SW 1271 (cell line): ENCODE measurements at places on chromosomes 5 and 9.

- DNase-seq = no peak
Observed at GRCh38 chr5:54624805-54625568, 107.4 kb downstream of the SNX18 start.

DNA sequence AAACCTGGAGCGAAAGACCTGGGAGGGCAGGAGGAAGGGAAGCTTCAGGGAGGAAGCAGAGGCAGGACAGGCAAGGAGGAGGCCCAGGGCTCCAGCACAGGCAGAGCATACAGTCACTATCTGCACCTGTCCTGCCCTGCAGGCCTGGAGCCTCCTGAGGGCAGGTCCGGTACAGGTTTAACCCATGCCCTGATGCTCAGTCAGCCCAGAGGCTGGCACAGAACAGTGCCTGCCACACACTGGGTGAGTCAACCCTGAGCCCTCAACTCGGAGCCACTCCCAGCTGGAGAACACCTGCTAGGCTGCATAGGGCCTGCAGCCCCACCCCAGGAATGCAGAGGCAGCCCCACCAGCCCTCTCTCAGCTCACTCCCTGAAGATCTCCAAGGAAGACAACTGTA lies 161.5 kb upstream of the PHYKPL start:
- DNase-seq = no peak

DNA sequence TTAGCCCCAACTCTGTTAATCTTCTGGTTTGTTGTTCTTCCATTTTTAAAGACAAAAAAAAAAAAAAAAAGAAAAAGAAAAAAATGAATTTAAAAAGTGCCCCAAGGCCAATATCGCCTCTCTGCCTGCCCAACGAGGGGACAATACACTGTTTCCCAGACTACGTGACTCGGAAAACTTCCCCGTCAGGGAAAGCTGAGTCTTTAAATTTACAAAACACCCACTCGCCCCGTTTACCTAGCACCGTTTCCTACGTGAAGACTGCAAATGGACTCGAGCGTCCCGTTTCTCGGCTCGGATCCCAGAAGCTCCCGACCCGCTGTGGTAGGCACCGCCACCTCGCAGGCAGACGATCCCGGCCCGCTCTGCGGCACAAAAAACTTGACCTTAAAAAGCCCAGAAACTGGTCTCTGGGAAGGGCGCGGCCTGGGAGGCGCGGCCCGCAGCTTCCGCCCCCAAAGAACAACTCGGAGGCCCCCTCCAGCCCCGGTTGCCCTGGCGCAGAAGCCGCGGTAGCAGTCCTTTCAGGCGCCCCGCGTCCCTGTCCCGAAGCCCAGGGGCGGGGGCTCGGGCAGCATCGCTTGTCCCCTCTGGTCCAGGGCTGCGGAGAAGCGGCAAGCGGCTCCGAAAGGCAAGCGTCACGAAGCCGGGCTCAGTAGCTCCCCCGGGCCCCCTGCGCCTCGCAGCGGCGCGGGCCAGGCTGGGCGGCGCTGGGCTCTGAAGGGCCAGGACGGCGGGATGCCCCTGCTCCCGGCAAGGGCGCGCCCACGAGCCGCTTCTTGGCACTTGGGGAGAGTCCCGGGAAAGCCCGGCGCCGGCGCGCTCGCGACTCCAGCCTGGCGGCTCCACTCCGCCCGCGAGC lies at the start of gene GCNT4:
TSS of gene GCNT4 (minus strand) at position 367 of the 862 bp plus-strand sequence. CDS start 22,521 bp downstream, outside the sequence.
- peak; percentile 12 for DNase-seq

GRCh38 chr9:122333169-122333808 lies 37.5 kb upstream of the PTGS1 start:
- no peak for DNase-seq

GRCh38 chr5:39876146-39876545 lies 451.4 kb upstream of the DAB2 start:
- no peak for DNase-seq

DNA sequence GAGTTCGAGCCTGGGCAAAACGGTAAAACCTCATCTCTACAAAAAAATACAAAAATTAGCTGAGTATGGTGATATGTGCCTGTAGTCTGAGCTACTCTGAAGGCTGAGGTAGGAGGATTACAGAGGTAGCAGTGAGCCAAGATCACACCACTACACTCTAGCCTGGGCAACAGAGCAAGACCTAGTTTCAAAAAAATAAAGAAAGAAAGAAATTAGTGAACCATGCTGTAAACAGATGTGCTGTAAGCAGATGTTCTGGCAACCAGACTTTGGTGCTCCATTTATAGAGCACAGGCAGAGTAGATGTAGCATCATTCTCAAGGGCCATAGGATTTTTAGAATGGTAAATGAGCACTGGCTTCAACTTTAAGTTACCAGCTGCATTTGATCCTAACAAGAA lies 115.4 kb downstream of the ST8SIA4 start:
- no peak for DNase-seq

GRCh38 chr5:158751961-158752655 lies 347.6 kb downstream of the EBF1 start:
- no peak for DNase-seq

DNA sequence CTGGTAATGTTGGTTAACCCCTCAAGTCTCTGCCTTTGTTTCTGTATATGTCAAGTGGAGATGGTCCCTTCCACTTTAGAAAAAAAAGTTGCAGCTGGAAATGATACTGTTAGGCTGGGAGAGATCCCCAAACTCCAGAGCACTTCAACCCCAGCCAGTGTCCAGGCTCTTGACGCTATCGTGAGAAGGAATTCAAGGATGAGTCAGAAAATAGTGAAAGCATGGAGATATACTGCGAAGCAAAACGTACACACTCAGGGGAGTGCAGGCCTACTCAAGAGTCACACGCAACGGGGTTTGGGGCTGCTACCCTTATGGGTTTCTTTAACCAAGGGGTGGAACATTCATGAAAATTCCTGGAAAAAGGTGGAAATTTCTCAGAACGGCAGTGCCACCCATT lies 24.9 kb downstream of the KCNV2 start:
- no peak for DNase-seq

DNA sequence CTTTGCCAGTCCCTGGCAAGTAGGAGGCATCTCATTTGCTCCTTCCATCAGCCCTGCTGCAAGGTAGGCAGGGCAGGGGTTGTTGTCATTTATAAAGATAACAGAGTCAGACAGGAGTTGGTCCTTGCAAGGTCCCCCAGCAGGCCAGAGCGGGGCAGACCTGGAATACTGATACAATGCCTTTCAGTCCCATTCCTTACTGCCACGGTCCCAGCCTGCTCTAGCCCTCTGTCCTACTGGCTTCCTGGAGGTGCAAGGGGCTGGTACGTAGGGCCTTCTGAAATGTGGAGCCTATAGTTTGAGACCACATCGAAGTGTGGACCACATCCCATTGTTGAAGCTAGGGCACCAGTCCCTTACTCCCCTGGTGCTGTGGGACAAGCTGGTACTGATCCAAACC lies 42.8 kb upstream of the PITX1 start:
- DNase-seq = no peak

- DNase-seq = no peak
Observed at GRCh38 chr9:113675475-113675941, 200.6 kb upstream of the ZNF618 start.

DNA sequence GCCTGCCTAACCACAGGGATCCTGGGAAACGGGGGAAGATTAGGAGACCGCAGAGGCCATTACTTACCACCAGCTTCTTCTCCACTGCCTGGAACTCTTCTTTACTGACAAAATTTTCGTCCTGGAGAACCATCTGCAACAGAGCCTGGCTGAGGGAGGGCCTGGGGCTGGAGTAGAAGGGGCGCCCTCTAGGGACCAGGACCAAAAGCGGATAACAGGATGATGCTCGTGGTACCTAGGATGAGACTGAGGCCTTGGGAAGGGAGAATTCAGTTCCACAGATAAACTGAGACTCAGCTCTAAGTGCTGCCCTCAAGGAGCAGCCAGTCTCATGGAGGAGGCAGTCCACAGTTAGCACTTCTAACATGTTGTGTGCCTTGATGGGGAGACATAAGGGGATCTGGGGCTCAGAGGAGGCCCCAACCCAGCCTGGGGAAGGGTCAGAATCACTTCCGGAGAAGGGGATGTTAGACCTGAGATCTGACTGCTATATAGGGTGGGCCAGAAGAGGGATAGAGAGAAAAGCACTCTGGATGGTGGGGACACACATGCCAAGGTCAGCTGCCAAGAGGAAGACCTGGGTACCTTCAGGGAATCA lies 1.2 kb downstream of the SPATA24 start:
- no peak for DNase-seq

DNA sequence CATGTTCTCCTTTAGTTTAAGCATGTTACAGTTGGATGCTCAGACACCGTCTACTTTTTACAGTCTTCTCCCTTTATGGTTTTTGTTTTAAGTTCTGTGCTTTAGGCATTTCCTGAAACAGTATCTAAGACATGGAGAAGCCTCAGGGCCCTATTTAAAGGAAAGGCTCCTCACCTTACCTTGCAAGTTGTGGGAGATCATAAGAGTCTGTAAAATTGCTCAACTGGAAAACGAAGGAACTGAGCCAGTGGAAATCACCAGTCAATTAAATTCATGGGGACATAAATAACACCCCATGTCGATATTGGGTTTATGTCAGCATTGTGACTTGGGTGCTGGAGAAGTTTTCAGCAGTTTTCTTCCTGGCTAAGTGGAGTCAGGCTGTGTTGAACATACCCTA lies 239.2 kb downstream of the KIF4B start:
- DNase-seq = no peak

- no peak for DNase-seq
Observed at GRCh38 chr9:7228726-7229125, 471.0 kb downstream of the KDM4C start.

DNA sequence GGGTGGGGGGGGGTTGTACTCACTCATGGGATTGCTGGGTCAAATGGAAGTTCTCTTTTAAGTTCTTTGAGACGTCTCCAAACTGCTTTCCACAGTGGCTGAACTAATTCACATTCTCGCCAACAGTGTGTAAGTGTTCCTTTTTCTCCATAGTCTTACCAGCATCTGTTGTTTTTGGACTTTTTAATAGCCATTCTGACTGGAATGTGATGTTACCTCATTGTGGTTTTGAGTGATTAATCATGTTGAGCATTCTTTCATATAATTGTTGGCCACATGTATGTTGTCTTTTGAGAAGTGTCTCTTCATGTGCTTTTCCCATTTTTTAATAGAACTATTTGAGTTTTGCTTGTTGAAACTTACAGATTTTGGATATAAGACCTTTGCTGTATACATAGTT lies 94.9 kb upstream of the PLPPR1 start:
- no peak for DNase-seq

GRCh38 chr9:34490360-34490759 lies 31.8 kb downstream of the DNAI1 start:
- DNase-seq = no peak

DNA sequence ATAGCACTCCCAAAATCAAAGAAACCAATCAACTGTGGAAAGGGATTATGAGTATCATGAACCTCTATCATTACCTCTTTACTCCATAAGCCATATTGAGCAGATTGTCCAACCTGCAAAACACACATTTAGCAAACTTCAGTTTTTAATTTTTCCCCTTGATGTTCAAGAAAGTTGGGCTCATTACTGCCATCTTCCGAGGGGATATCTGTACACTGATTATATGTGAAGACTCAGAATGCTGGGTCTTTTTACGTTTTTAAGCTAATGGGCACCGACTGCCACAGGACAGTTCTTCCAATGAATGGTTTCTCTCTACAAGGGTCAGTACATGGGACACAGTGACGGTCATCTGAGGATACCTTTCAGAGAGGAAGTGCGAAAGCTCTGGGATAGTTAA lies 132.7 kb downstream of the ELAVL2 start:
- no peak for DNase-seq

DNA sequence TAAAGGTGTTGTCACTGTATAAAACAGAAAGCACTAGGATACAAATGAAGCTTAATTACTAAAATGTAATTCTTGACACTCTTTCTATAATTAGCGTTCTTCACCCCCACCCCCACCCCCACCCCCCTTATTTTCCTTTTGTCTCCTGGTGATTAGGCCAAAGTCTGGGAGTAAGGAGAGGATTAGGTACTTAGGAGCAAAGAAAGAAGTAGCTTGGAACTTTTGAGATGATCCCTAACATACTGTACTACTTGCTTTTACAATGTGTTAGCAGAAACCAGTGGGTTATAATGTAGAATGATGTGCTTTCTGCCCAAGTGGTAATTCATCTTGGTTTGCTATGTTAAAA lies 43.8 kb downstream of the NDFIP1 start:
- no peak for DNase-seq

- DNase-seq = no peak
Observed at GRCh38 chr5:106854922-106855321, 815.8 kb downstream of the EFNA5 start.

DNA sequence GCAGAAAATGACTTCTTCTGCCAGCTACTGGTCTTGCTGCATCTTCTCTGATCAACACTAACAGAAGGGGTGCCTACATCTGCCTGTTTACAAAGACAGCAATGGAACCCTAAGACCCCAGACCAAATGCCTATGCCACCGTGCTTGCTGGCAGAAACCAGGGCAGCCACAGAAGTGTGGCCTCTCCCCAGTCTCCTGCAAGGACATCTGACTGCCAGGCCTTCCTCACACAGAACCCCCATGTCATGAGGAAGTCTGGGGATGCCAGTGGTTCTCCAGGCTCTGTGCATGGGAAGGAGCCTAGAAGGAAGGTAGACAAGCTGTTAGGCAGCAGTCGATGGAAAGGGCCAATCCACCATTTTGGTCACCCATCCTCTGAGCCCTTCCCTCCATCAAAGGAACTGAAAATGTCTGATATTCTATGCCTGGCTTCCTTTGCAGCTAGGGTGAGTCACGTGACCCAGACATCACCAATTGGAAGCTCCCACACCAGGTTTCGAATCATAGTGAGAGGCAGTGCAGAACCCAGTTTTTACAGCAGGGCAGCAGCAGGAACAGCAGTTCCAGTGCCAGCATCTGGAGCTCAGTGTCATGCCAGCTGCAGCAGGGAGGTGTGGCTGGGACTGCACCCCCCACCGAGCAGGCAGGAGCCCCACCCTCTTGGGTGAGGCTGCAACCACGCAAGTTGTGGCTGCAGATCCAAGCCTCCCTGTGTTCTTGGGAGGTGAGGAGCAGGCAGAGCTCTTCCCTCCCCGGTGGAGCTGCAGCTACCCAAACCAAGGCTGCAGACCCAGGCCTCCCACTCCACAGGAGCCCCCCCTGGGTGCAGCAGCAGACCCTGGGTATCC lies 123.4 kb downstream of the OLFM1 start:
- no peak for DNase-seq

DNA sequence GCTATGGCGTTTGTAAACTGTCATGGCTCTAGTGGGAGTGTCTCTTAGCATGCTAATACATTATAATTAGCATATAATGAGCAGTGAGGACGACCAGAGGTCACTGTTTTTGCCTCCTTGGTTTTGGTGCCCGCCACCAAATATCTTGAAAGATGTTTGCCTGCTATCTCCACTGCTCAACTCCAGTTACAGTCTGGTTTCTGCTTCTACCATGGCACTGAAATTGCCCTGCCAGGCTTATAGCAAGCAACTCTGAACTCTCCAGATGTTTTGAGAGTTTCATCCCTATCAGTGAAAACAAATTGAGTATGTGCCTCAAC lies 122.1 kb upstream of the SPRY4 start:
- DNase-seq = no peak

DNA sequence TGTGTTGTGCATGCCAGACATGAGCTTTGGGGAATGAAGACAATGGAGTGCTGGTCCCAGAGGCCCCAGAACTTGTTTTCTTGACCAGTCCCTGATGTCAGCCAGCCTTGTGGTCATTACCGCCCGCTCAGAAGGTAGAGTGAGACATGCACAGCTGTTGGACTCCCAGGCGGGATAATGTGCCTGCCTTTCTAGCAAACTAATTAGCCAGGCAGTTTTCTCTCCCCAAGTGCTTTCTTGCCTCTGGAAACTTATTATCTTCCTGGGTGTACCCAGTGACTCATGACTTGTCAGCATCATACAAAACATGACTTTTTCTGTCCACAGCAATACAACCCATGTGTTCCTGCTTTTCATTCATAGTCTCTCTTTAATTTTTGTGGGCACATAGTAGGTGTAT lies 131.1 kb downstream of the RMI1 start:
- no peak for DNase-seq

GRCh38 chr5:170248172-170248930 lies 15.6 kb downstream of the C5orf58 start:
- no peak for DNase-seq
